Esophagus squamous epithelium (tissue), 5 donors: ENCODE measurements at places on chromosomes 7 and 10.

DNA sequence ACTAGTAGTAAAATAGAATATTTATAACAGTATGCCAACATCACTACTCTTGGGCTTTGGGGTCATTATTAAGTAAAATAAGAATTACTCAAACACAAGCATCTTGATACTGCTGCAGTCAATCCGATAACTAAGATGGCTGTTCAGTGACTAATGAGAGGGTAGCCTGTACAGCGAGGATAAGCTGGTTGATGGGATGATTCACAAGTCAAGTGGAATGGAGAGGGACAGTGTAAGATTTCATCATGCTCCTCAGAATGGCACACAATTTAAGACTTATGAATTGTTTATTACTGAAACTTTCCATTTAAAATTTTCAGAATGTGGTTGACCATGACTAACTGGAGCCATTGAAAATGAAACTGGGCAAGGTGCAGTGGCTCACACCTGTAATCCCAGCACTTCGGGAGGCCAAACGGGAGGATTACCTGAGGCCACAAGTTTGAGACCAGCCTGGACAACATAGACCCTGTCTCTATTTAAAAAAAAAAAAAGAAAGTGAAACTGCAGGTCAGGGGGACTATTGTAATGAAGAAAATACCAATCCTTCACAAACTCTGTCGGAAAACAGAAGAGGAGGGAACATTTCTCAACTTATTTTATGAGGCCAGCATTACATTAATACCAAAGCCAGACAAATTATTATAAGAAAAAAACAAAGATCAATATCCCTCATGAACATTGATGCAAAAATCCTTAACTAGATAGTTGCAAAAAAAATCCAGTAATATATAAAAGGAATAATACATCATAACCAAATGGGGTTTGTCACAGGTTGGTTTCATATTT, 11.2 kb downstream of the AVL9 start:
- no peak for DNase-seq
- H3K27ac ChIP-seq, result peak overlapping the region; percentile 11
- peaks cover 12% of the 10 kb centered on the region for H3K36me3 ChIP-seq
- H3K27me3 ChIP-seq, result no peaks in the 10 kb centered on the region
- peaks cover under 1% of the 10 kb centered on the region for H3K4me1 ChIP-seq

DNA sequence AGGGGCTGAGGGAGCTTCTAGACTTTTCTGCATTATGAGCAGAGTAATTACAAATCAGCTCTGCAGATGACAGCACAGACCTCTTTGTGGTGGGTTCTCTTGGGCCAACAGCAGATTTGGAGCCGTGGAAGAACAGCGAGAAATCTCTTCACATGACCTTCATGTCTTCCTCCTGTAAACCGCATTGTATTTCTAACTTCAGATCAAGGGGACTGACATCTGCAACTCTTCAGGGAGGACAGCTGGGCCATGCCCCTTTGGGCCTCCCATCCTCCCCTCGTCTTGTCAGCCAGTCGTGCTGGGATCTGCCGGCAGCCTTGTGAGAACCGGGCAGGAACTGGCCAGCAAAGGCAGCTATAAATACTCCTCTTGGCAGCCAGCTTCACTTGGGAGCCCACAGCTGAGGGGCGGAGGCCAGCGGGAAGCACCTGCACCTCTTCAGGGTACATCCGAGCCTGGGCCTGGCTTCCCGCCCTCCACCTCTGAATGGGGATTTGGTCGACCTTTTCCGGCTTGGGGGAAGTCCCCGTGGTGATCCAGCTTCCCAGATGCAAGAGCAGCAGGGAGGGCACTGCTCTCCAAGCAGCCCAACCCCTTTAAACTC, 54.7 kb downstream of the STEAP1B start:
- H3K36me3 ChIP-seq, result no peaks in the 10 kb centered on the region
- H3K4me3 ChIP-seq, result no peak overlapping the region
- DNase-seq, result peak; percentile 18
- peaks cover 39% of the 10 kb centered on the region for H3K4me1 ChIP-seq
- H3K27me3 ChIP-seq, result no peaks in the 10 kb centered on the region
- H3K27ac ChIP-seq, result peak overlapping the region; percentile 68

DNA sequence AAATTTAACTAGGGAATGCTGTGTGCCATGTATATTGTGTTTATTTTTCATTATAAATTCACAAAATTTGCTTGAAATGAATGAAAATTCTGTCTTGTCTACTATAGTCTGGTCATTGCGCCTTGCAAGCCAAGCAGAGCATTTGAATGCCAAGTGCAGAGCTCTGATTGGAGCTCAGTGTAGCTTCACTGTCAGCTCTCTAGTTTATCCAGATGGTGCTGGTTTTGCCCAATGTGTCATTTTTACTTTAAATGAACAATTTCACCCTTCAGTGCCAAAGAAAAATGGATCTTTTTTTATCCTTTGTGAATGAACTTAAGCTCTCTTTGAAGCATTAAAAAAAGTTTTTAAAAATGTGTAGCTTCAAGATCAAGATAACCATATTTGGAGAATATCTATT, 225.6 kb upstream of the CACNA2D1 start:
- DNase-seq, result no peak
- no peak overlapping the region for H3K27ac ChIP-seq
- H3K4me3 ChIP-seq, result no peak overlapping the region
- H3K4me1 ChIP-seq, result no peaks in the 10 kb centered on the region

DNA sequence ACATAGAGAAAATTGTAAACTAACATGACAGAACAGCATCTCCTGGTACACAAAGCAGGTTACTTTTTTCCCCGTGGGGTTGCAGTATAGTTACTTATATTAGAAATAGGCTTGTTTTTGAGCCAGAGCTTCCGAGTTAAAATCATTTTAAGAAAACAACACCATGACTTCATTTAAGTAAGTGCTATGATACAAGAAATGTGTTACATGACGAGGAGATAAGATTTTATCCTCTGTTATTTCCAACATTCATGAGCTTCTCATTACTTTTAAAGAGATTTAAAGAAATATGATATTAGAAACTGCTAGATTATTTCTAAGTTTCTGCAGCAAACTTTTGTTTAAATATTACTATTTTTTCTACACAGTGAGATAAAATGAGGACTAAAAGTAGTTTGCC, 968.7 kb downstream of the GATA3 start:
- no peak overlapping the region for H3K4me3 ChIP-seq
- H3K4me1 ChIP-seq, result no peaks in the 10 kb centered on the region
- DNase-seq, result no peak
- H3K27me3 ChIP-seq, result no peaks in the 10 kb centered on the region
- H3K36me3 ChIP-seq, result no peaks in the 10 kb centered on the region

GRCh38 chr10:69418052-69418752, 1.5 kb upstream of the TACR2 start:
- peaks cover 19% of the 10 kb centered on the region for H3K4me1 ChIP-seq
- no peak for DNase-seq
- peak overlapping the region; percentile 15 for H3K27ac ChIP-seq
- no peaks in the 10 kb centered on the region for H3K27me3 ChIP-seq
